ENCODE measurements at places on chromosomes 5 and 9.

DNA sequence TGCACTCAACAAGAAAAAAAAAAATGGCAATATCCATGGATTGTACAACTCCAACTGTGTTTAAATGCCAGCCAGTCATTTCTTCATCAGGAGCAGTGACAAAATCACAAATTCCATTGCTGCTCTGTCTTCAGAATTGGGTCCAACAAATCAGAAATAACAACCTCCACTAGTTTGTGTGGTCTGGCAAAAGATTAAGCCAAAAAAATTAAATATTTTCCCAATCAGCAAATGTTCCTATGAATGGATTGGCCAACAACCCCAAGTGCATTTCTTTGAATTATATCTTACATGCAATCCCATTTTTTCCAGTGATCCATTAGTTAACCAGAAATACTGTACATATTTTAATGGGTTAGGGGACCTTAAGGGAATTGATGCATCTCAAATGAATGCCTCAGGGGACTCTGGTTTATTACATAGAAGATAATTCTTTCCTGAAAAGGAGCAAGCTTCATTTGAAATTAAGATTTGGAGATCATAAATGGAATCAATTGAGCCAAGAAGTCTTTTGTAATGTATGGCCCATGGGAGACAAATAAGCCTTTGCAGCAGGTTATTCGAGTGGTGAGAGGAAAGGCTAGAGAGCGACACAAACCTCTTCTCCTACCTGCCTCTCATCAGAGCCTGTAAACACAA lies 131.8 kb downstream of the TLE1 start:
- DNase-seq: no peak

- no peak for DNase-seq
Observed at GRCh38 chr5:169719360-169720314, 82.6 kb downstream of the DOCK2 start.

GRCh38 chr5:64814073-64814472 lies 45.3 kb downstream of the CWC27 start:
- no peak for DNase-seq

- DNase-seq: no peak
Observed at GRCh38 chr9:31390403-31391025, 993.9 kb upstream of the ACO1 start.

GRCh38 chr5:14458414-14458813 lies 123.2 kb upstream of the OTULINL start:
- no peak for DNase-seq

DNA sequence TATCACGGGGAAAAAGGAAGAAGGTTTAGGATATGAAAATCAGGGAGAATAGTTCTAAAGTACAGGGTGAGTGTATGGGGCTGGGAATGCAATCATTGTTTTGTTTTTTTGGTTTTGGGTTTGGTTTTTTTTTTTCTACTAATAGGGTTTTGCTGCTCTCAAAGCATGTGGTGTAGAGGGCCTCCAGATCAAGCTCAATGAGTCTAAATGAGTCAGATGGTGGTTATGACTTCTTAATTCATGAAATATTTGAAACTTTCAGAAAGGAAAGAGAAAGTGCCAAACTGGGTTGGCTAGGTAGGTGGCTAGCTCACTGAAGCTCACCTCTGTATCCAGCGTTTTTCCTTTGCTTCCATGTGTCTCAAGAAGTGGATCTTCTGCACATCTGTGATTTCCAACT lies 10.7 kb downstream of the OR1L8 start:
- no peak for DNase-seq

DNA sequence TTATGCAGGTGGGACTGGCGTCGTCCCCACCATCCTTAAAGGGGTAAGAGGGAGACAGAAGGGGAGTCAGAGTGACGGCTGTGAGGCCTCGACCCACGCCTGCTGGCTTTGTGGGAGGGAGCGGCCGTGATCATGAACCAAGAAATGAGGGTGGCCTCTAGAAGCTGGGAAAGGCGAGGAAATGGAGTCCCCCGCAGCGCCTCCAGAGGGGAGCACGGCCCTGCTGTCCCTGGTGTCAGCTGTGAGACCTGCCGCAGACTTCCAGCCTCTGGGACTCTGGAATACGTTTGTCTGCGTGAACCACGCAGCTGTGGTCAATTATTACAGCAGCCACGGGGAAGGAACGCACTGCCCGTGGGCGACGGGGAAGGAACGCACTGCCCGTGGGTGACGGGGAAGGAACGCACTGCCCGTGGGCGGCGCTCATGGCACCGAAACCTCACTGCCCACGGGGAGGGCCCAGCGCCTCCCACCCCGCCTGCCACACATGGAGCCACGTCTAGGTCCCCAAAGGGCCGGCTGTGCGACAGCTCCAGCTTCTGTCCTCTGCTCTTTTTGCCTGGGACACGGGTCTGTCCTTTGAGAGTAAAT lies 108.8 kb upstream of the RAPGEF1 start:
- DNase-seq: no peak

DNA sequence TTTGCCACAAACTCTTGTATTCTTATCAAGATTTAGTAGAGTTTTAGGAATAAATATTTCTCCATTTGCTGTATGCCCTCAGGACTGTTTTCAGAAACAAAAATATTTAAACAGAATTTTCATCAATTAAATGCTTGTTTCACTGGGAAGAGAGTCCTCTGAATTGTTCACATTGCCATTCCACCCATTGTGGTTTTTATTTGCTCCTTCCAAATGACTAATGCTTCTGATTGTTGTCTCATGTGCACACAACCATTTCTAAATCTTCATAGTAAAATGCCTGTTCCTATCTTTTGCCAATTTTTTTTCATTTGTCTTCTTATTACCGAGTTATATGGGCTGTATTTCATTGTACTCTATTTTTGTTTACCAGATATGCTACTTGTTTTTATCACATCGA lies 10.6 kb downstream of the MARCOL start:
- no peak for DNase-seq

GRCh38 chr9:134965411-134965810 lies 47.7 kb upstream of the FCN1 start:
- no peak for DNase-seq

- DNase-seq: no peak
Observed at GRCh38 chr9:116342061-116342460, 188.5 kb downstream of the PAPPA start.

Data from RWPE2 (cell line).